ENCODE measurements at places on chromosomes 2 and 18. TPM values are rescaled to one million over a fixed set of nuclear protein-coding genes. Genes with fewer than 3 reads are reported as not detected.

Gene CAPG
- 23.7 TPM for total RNA-seq

Gene SIX3
- not detected for total RNA-seq

Gene CROCC2
- not detected for total RNA-seq

Gene VWC2L
- not detected for total RNA-seq

Gene CHRNA1
- total RNA-seq: not detected

Gene TTC32
- total RNA-seq: 12.0 TPM

Gene CDH19
- total RNA-seq: not detected

Gene KIF1A
- total RNA-seq: 3.4 TPM

Gene CEP68
- 4.7 TPM for total RNA-seq

Gene STPG4
- 0.32 TPM for total RNA-seq

Gene LIPT1
- total RNA-seq: 4.3 TPM

Gene TGIF1
- total RNA-seq: 39.4 TPM

Gene CKAP2L
- total RNA-seq: 23.0 TPM

Gene LRRFIP1
- 203 TPM for total RNA-seq

Gene CASP10
- 9.9 TPM for total RNA-seq

Gene ASB18
- total RNA-seq: not detected

Gene NT5DC4
- total RNA-seq: not detected

Data from activated CD8-positive, alpha-beta memory T cell treated with anti-CD3 and anti-CD28 coated beads for 36 hours (primary cell).